ENCODE measurements at places on chromosomes 3 and 15.

- no peak for DNase-seq
These were observed 167.8 kb upstream of the DPH6 start for GRCh38 chr15:35713733-35714132.

GRCh38 chr3:123610331-123610730, 25.5 kb upstream of the HACD2 start:
- no peak for DNase-seq

- DNase-seq: peak; percentile 3
These were observed 237.8 kb upstream of the UBE2E1 start for GRCh38 chr3:23567917-23568316.

DNA sequence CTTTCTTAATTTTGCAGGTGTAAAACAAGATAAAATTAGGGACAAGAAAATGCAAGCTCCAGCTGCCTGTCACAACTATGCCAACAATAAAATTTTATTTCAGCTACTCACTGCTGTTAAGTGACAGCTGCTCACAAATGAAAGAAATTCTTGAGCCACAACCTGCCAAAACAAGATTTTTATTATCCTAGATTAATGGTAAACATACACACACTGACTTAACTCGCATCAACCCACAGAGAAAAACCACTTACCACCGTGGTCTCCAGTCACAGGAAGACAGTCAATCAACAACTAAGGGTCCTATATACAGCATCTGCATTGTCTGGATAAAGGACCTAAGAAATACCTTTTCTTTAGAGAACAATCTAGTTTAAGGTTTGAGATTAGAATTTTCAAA, 31.3 kb downstream of the EFL1 start:
- DNase-seq: no peak

DNA sequence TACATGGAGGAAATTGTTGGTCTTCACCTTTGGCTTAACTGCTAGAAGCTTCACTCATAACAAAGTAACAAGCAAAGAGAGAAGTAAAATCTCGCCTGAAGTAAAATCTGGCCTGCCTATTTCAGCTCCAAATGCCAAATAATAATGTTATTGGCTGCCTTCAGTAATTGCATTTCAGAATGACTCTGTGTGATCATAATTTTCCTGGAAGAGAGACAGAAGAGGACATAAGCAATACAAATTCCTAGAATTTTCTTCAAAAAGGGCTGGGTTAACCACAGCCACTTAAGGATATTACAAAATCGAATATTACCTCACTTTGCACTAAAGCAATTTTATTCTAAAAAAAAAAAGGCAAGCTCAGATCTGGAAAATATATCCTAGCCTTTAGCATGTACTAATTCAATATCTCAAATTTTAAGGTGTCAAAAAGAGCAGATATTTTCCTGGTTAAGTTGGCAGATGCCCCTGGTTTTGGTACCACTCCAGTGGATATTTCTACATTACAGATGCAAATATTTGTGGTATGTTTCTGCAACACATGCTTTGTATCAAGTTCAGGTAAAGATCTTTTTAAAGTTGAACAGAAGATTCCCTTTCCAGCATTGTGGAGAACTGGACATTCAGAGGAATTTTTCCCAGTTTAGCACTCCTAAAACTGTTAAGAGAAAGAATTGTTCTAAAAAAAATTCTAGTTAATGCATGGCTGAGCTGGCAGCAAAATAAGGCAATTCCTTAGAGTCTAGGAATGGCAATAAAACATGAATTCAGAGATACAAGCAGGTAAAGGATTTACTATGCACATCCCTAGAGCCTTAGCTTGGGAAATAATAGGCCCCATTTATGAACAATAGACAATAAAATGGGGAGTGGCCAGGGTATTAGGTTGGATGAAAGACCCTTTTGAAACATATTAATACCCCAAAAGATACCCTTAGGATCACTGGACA, 116.7 kb downstream of the STAC start:
- peak; percentile 72 for DNase-seq

GRCh38 chr3:72346526-72346926, 501.7 kb downstream of the SHQ1 start:
- peak; percentile 97 for DNase-seq

DNA sequence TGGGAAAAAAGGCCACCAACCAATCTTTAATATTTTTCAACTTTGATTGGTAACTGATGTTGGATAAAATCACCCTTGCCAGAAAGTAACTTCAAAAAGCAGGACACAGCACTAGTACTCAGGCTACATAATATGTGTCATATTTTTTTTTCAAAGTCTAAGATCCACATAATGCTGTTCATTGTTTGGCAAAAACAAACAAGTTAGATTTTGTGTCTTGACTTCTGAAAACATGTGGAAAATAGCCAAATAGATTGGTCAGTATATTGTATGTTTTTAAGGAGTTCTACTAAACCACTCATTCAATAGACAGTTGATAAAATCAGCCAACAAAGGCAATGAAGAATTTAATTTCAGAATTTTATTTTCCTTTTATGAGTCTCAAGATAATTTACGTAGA, 111.7 kb upstream of the CCDC54 start:
- DNase-seq: no peak

GRCh38 chr3:28799084-28799483, 450.5 kb upstream of the AZI2 start:
- DNase-seq: no peak

DNA sequence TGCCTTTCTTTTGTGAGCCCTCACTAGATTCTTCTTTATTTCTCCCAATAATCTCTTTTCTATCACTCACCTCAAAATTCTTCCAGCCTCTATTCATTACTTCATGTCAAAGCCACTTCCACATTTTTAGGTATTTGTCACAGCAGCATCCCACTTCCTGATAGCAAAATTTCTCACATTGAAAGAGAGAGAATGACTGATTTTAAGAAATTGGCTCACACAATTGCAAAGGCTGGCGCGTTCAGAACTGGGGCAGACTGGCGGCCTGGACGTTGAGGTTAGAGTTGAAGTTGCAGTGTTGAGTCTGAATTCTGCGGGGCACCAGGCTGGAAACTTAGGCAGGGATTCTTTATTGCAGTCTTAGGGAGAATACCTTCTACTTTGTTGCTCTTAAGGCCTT, 117.9 kb downstream of the LRRC28 start:
- DNase-seq: no peak
